Activated T-helper 17 cell treated with anti-CD3 and anti-CD28 coated beads, Interleukin-2, amount 50 U/mL, for 72 hours (primary cell): ENCODE measurements at places on chromosomes 4 and X. TPM values are rescaled to one million over a fixed set of nuclear protein-coding genes. Genes with fewer than 3 reads are reported as not detected.

Gene ARL9
- 0.24 TPM for total RNA-seq

Gene CXorf49
- total RNA-seq, result not detected

Gene RNF150
- total RNA-seq, result 0.11 TPM

Gene SPON2
- 17.3 TPM for total RNA-seq

Gene SYNPO2
- total RNA-seq, result 0.37 TPM

Gene MAGEA1
- total RNA-seq, result not detected

Gene MPC1L
- not detected for total RNA-seq

Gene CEP135
- total RNA-seq, result 15.7 TPM

Gene PAGE2B
- total RNA-seq, result 1.1 TPM

Gene SSX4
- total RNA-seq, result not detected

Gene CPEB2
- total RNA-seq, result 8.1 TPM

Gene SATL1
- not detected for total RNA-seq

Gene TACR3
- total RNA-seq, result not detected

Gene LEF1
- total RNA-seq, result 93.4 TPM

Gene SEL1L3
- total RNA-seq, result 39.7 TPM

Gene NPFFR2
- not detected for total RNA-seq

Gene NPNT
- total RNA-seq, result not detected

Gene TSPAN7
- total RNA-seq, result 0.78 TPM

Gene ARAF
- 74.8 TPM for total RNA-seq

Gene OPRPN
- not detected for total RNA-seq

Gene NDST3
- total RNA-seq, result not detected
